Activated gamma-delta T cell treated with anti-CD3 and anti-CD28 coated beads, Interleukin-2, amount 50 U/mL, for 16 hours (primary cell): ENCODE measurements at places on chromosomes 1 and 21.

GRCh38 chr21:25744854-25745253 lies 10.1 kb downstream of the GABPA start:
- DNase-seq, result no peak

DNA sequence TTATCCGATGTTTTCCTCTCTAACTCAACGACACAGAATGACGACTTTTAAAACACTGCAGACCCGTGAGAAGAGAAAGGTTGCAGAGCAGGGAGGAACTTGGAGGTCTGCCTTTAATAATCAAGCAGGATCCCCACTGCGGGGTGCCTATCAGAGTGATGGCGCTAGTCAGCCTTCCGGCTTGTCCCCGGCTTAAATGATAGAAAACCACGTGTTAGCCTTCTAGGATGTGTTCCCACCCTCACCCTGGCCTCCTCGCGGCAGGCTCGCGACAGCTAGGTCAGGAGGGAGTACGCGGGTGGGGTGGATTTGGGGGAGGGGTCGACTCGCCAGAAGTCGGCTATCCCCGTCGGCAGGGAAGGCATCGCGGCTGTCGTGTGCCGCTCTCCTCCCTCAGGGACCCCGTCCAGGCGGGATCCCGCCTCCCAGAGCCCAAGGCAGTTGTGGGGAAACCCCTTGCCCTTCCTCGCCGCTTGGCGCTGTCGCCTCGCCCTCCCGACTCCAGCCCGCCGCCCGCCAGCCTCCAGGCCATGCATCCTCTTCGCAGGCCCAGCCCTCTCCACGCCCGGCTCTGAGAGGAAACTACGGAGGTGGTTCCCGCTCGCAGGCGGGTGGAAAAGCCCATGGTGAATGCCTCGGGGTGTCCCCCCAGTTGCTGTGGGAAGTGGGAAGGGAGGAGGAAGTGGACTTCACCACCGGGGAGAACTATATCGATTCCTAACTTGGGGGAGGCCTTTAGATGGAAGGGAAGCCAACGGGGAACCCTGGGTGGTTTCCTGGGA lies 1.1 kb upstream of the SMG7 start:
- DNase-seq, result peak; percentile 53

DNA sequence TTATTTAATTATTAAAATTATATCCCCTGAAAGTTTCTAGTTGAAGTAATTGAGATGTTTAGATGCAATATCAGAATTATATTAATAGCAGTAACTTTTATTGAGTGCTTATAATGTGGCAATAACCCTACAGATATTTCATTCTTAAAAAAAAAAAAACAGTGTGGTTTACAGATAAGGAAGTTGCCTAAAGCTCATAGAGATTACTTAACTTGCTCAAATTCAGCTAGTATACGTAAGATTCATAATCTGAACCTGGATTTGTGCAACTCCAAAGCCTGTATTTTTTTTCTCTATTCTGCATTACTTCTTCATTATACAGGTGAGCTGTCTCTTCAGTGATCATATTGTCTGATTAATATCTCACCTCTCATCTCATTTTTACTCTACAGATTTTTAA lies 156.0 kb upstream of the PTBP2 start:
- no peak for DNase-seq

DNA sequence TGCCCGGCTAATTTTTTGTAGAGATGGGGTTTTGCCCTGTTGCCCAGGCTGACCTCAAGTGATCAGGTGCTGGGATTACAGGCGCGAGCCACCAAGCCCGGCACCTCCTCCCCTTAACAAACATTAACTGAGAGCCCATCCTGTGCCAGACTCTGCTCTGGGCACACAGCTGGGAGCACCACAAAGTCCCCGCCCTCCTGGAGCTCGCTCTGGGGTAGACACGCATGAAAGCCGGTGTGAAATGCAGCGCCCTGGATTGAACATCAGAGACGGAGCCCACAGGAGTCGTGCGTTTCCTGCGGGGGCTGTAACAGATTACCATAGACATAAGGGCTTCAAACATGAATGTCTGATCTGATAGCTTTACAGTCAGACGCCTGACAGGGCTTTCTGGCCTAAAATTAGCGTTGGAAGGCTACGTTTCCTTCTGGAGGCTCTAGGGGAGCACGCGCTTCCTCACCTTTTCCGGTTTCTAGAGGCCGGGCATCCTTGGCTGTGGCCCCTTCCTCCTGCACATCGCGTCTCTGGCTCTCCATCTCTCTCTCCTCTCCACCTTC lies 14.3 kb downstream of the SLC27A3 start:
- no peak for DNase-seq

DNA sequence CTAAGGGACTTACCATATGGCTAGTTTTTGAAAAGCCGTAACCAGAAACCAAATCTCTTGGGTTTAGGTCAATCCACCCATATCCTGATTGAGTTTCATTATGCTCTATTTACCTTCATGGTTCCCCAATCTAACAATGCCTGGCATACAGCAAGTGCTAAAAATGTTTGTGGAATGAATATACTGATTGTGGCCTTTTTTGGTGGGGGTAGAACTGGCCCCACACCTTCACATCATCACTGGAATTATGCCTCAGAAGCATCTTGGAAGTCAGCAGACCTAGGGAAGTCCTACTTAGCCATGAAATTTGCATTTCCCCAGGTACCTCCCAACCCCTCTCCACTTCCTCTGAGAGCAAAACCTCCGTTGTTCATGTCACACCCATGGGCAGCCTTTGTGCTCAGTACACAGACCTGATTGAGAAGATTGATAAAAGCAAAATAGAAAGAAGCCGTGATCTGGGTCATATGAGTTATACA lies 17.8 kb upstream of the SLAMF1 start:
- DNase-seq, result no peak

GRCh38 chr1:115112496-115113375 lies 23.4 kb upstream of the TSPAN2 start:
- DNase-seq, result peak; percentile 38

DNA sequence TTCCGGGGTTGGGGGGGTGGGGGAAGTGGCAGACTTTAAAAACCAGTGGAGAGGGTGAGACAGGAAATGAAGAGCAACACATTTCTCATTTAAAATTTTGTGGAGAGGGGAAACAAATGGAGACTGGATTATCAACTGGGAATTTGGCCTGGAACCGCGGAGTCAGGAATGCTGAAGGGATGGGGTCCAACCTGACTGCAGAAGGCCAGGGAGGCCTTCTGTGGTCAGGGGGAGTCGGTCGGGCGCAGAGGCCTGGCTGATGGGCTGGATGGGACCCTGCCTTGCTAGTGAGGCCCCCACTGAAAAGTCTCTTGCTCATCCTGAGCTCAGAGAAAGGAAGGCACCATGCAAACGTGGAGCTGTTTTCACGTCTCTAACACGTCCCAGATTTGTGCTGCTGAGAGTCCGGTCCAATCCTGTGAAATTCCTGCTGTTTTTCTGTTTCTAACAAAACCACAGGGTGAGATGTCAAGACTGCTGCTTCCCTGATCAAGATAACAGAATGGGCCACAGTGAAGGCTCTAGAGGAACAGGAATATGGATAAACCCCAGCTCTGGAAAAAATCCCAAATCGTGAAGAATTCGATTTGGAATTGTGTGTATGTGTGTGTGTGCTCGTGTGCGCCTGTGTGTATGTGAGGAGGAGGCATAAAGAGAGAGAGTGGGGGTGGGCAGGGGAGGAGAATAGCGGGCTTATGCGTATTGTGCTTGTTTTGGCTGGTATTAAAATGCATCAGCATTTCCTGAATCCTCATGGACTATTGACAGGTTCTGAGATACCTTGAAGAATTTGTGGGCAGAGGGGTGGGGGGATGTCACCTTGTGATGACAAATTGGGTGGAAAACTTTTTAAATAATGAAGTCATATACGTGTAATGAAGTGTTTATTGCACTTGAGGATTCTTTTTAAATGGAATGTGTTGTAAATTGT lies 117.4 kb downstream of the NGF start:
- no peak for DNase-seq

DNA sequence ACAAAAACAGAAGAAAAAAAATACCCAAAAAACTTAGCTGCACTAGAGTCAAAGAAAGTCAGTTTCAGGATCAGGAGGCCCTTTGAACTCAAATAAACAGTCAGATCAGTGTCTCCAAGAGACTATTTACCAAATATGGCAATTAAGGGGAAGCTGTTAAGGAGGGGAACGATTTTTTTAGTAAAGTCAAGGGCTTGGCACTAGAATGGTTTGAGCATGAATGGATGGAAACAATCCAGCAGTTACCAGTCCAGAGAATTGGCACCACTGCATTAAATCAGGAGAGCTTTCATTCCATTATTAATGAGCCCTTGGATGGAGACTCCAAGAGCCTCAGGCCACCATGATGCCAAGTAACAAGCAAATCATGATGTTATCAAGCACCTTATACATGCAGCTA lies 7.2 kb downstream of the TRAPPC3 start:
- DNase-seq, result no peak
